ENCODE measurements at places on chromosomes 5 and 9.

DNA sequence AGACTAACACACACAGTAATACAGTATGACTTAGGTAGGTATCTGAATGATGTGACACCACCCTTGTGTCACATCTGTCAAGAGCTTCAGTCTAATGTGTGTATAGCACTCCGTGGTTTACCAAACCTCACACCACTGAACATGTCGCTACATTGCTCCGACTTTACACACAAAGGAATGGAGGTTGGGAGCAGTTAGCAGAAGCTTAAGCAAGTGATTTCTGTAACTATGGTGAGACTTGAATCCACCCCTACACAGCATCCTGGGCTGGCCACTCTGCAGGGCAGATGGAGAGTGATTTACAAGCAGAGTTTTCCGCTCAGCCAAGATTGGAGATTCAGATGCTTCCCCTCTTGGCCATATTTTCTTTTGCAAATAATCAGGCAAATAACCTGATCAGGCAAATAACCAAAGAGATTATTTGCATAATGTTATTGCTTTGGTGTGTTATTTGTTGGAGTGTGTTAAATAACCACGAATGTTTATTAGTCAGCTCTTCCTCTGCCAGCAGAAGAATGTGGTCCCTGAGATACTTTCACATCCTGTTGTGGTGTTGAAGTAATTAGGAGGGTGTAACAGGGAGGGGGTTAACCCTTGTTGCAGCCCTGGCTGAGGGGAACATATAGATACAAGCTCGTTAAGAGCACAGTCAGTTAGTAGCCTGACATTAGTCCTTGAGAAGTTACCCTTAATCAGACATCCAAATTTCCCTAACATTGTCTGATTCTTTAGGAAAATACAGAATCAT, 92.8 kb downstream of the SNX18 start:
- no peak for DNase-seq

DNA sequence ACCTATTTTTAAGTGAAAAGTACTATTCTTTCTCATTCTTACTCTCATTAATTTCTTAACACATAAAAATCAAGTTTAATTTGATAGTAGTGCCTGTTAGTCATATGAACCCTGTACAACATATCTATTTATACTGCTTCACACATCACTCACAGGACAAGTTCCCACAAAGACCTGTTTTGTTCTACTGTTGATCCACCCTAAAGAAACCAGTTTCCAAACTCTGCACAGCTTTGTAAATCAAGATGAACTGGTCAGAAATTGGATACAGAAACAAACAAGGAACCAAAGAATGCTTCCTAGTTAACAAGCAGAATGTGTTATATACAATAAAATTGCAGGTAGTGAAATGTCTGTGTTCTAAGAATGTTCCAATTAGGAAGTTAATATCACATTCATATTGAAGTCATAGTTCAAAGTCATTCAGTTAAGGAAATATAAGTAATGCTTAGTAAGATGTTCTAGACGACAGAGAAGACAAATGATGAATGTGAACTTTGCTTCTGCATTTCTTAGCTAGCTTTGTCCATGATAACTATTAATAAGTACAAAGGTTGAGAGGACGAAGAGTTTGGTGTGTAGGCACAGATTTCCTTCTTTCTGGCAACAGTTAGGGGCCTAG, 33.4 kb downstream of the C9orf85 start:
- DNase-seq: no peak

DNA sequence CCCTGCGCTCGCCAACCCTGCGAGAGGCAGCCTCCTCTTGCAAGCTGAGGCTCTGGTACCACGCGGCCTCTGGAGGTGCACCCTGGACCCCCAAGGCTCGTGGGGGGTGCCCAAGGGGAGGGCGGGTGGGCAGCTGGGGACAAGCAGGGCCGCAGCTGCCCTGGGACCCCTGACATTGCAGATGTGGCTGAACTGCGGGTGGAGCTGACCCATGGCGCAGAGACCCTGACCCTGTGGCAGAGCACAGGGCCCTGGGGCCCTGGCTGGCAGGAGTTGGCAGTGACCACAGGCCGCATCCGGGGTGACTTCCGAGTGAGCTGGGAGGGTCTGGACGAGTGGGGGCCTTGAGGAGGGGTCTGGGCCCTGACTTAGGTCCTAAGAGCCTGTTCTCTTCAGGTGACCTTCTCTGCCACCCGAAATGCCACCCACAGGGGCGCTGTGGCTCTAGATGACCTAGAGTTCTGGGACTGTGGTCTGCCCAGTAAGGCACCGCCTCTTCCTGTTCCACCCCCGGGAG, 1.5 kb downstream of the MAMDC4 start:
- no peak for DNase-seq

GRCh38 chr5:163504079-163504931, 1.1 kb upstream of the MAT2B start:
- peak; percentile 38 for DNase-seq

- peak; percentile 18 for DNase-seq
Observed at GRCh38 chr5:115558388-115558956, 13.9 kb upstream of the FEM1C start.

DNA sequence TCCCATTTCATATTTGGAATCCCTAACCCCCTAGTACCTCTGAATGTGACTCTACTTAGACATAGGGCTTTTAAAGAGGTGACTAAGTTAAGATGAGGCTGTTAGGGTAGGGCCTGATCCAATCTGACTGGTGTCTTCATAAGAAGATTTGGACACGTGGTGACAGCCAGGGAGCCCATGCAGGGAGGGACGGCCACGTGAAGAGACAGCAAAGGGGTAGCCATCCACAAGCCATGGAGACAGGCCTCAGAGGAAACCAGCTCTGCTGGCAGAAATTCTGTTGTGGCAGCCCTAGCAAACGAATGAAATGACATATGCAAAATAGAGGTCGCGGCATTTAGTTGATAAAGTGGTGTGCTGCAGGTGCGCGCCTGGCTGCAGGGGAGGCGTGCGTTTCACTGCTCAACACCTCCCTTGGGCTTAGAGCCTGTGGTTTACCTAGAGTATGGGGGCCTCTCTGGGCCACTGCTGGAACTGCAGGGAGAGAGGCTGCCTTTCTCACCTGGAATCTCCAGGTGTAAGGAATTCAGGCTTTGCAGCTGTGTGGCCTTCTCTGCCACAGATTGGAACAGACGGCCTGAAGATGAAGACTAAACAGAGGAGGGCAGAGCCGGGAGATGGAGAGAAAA, 7.1 kb upstream of the AFAP1L1 start:
- DNase-seq: no peak

DNA sequence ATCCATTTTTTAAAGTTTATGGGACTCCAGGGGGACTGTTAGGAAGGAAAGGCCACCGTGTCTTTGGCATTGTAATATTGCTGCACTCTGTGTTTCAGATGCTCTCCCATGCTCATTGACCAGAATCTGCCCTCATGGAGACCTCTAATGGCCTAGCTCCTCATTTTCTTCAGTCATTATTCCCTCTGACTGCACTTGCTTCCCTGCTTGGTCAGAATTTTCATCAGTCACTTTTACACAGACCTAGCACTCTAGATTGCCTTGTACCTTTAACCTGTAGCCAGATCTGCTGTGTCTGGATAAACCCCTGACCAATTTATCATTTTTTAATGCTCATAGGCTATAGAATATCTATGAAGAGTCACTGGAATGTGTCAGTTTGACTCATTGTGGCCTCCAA, 155.5 kb upstream of the NUDT12 start:
- no peak for DNase-seq

GRCh38 chr9:104240890-104241289, 146.8 kb downstream of the SMC2 start:
- no peak for DNase-seq

DNA sequence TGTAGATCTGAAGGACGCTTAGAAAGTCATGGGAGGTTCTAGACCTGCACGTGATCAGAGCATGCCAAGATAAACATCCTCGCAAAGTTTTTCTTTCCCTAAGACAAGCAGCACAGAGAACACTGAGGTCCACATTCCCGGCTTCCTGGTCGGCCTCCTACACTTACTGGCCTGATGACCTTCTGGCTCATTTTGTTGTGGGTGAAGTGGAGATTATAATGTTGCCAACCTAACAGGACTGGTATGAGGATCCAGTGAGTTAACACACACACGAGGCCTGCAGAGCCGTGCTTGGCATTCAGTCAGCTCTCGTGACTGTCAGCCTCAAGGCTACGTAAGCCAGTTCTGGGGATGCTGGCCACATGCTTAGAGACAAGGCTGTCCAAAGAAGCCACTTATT, 186.0 kb downstream of the TENT4A start:
- no peak for DNase-seq

DNA sequence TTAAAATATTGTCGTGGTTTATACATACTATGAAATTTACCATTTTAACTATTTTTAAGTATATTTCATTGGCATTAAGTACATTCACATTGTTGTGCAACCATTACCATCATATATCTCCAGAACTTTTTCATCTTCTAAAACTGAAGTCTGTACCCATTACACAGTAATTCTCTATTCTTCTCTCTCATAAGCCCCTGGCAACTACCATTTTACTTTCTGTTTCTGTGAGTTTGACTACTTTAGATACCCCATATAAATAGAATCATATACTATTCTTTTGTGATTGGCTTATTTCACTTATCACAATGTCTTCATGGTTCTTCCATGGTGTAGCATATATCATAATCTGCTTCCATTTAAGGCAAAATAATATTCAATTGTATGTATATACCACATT, 30.3 kb downstream of the NDUFS4 start:
- no peak for DNase-seq
